ENCODE measurements at places on chromosomes 7 and 10. TPM values are rescaled to one million over a fixed set of nuclear protein-coding genes. Genes with fewer than 3 reads are reported as not detected.
A peak's percentile ranks its signal among the peaks of the same experiment; 100 is the strongest.

Gene SVOPL
- total RNA-seq: not detected

Gene METTL27
- total RNA-seq: 1.1 TPM

Gene XRCC2
- 0.14 TPM for total RNA-seq

Gene TCF7L2
- total RNA-seq: 17.0 TPM

Gene UCMA
- not detected for total RNA-seq

GRCh38 chr7:18018296-18019215 is 9.1 kb downstream of the PRPS1L1 start:
- H3K4me1 ChIP-seq: no peaks in the 10 kb centered on the region
- H3K4me3 ChIP-seq: no peak overlapping the region
- no peaks in the 10 kb centered on the region for H3K27me3 ChIP-seq
- H3K27ac ChIP-seq: no peak overlapping the region
- no peak for DNase-seq

- H3K27ac ChIP-seq: no peak overlapping the region
- H3K27me3 ChIP-seq: no peaks in the 10 kb centered on the region
These were observed 141.2 kb upstream of the ABCB5 start for GRCh38 chr7:20474249-20474648.

- H3K27ac ChIP-seq: peak overlapping the region; percentile 87
- peak overlapping the region; percentile 13 for H3K4me3 ChIP-seq
- no peaks in the 10 kb centered on the region for H3K36me3 ChIP-seq
- no peaks in the 10 kb centered on the region for H3K27me3 ChIP-seq
These were observed 202.3 kb downstream of the GRID1 start for GRCh38 chr10:86164174-86164774.

DNA sequence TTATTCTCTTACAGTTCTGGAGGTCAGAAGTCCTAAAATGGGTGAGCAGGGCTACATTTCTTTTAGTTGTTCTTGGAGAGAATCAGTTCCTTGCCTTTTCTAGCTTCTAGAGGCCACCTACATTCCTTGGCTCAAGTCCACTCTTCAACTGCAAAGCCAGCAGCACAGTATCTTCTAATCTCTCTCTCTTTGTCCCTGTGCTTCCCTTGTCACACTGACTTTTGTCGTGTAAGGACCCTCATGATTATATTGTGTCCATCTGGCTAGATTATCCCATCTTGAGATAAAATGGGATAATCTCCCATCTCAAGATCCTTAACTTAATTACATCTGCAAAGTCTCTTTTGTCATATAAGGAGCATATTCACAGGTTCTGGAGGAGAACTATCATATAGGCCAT is 359.0 kb downstream of the ADRA2A start:
- H3K27me3 ChIP-seq: no peaks in the 10 kb centered on the region
- H3K27ac ChIP-seq: no peak overlapping the region
- DNase-seq: no peak

- H3K36me3 ChIP-seq: no peaks in the 10 kb centered on the region
- no peak overlapping the region for H3K27ac ChIP-seq
- no peak overlapping the region for H3K4me3 ChIP-seq
These were observed 58.0 kb downstream of the AKR1B1 start for GRCh38 chr7:134400859-134401258.

GRCh38 chr10:14645239-14645960 is 129.3 kb downstream of the FAM107B start:
- no peaks in the 10 kb centered on the region for H3K36me3 ChIP-seq
- H3K4me3 ChIP-seq: no peak overlapping the region
- DNase-seq: no peak
- H3K4me1 ChIP-seq: no peaks in the 10 kb centered on the region

- no peaks in the 10 kb centered on the region for H3K36me3 ChIP-seq
- H3K4me3 ChIP-seq: no peak overlapping the region
- no peaks in the 10 kb centered on the region for H3K4me1 ChIP-seq
- no peaks in the 10 kb centered on the region for H3K27me3 ChIP-seq
- no peak overlapping the region for H3K27ac ChIP-seq
These were observed 23.8 kb upstream of the LIPA start for GRCh38 chr10:89275383-89275782.

DNA sequence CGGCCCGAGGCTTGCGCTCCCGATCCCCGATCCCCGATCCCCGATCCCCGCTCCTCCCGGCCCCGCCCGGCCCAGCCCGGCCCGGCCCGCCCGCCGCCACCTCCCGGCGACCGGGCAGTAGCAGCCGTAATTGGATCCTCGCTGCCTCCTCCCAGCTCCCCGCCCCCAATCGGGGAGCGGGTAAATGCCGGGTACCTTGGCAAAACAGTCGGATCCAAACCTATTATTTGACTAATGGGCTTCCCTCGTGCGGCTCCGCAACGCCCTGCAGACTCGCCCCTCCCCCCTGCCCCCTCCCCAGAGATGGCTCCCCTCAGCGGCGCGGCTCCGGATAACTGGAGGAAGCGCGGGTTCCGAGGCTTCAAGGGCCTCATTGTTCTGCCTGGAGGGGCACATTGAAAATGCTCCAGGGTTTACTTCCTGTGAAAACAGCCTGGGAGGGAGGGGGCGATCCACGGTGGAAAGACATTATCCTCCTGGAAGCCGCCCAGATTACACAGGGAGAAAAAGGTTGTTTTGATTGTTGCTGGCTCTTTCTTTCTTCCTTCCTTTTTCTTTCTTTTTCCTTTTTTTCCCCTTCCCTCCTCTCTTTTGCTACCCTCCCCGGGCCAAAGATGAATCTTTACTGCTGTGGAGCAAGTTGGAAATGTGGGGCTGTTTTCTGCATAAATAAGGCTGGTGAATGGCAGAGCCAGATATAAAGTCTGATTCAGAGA is 94.7 kb upstream of the ZMIZ1 start:
- no peak for DNase-seq
- peak overlapping the region; percentile 96 for H3K27ac ChIP-seq
- peak overlapping the region; percentile 55 for H3K4me3 ChIP-seq
- no peaks in the 10 kb centered on the region for H3K27me3 ChIP-seq

GRCh38 chr7:22559829-22560489 is 60.0 kb upstream of the STEAP1B start:
- no peaks in the 10 kb centered on the region for H3K36me3 ChIP-seq
- DNase-seq: peak; percentile 56
- H3K4me3 ChIP-seq: no peak overlapping the region
- H3K4me1 ChIP-seq: peaks cover 10% of the 10 kb centered on the region
- H3K27ac ChIP-seq: no peak overlapping the region
- H3K27me3 ChIP-seq: no peaks in the 10 kb centered on the region
